ENCODE measurements at places on chromosomes 13 and 19.

DNA sequence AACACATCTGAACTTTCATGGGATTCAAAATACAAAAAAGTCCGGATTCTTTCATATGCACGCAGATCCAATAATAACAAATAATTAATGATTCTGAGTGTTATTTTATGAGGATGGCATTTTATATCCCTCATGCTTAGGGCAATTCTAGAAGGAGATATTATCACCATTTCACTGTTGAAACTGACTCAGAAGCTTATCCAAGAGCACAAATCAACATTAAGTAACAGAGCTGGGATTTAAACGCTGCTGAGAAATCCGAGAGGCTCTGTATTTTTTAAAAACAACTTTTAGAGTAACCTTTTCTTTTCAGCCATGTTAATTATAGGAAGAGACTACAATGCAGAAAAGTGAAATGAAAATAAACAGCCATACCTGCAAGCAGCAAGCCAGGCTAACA, 30.3 kb downstream of the ATP7B start:
- DNase-seq = no peak

- no peak for DNase-seq
Measured at GRCh38 chr13:113351514-113352026, 12.4 kb downstream of the GRTP1 start.

DNA sequence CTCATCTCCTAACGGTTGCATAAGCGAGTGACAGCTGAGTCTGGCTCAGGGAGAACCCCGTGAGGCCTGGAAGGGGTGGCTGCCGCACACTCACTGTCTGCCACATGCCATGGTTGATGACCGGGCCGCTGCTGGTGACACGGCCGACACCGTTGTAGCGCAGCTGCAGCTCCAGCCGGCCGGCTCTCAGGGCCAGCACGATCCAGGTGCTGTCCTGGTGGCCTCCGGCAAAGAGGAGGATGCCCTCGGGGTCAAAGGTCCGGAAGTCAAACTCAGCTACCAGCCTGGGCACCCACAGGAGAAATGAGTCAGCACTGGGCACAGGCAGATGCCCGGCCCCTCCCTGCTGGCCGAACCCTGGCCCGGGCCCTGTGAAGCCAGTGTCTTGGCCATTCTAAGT, 31.7 kb downstream of the GAS6 start:
- DNase-seq = no peak

- DNase-seq = no peak
Measured at GRCh38 chr13:30832377-30832776, 73.7 kb upstream of the MEDAG start.

DNA sequence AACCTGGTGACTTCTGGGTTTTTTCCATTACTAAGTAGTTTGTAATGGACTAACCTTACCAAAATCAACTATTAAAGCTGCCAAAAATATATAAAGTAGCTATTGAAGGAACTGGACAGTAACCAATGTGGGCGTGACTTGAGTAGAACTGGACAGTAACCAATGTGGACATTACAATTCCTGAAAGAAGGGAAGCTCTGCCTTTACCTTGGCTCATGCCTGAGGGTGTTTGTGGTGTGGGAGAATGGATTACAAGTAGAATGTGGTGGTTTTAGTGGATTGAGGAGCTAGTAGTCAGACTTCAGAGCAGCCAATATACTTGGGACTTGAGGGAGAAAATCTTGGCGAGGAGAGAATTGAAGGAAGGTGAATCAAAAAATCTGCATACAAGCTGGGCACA, 17.5 kb downstream of the LRRC63 start:
- DNase-seq = no peak

- DNase-seq = no peak
Measured at GRCh38 chr19:10968527-10969135, 7.8 kb downstream of the SMARCA4 start.

DNA sequence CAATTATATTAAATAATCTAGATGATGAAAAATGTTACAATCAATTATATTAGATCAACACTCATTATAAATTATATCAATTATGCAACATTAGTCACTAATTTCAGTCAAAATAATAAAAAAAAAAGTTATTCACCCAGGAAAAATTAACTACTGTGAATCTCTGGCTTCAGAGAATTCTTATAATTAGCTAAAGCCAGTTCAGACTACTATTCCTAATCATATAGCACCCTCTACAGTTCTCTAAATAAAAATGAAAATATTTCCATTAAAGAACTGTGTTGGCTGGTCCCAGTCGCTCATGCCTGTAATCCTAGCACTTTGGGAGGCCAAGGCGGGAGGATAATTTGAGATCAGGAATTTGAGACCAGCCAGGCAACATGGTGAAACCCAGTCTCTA, 33.0 kb downstream of the XPO4 start:
- no peak for DNase-seq

DNA sequence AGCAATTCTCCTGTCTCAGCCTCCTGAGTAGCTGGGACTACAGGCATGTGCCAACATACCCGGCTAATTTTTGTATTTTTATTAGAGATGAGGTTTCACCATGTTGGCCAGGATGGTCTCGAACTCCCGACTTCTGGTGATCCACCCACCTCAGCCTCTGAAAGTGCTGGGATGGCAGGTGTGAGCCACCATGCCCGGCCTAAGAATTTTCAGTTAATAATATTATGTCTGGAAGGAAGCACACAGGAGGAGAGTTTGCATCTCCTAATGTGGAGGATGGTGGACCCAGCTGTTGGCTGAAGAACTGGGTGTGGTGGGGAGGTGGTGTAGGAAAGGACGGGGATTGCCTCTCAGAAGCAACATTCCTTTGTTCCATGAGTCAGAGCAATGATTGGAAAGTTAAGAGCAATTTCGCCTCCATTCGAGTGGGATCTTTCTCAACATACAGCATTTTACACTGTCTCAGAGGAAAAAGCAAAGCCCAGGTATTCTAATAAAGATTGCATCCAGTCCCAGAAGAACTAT, 11.9 kb downstream of the PDCD2L start:
- no peak for DNase-seq
